ENCODE measurements at places on chromosomes 3 and 15.

DNA sequence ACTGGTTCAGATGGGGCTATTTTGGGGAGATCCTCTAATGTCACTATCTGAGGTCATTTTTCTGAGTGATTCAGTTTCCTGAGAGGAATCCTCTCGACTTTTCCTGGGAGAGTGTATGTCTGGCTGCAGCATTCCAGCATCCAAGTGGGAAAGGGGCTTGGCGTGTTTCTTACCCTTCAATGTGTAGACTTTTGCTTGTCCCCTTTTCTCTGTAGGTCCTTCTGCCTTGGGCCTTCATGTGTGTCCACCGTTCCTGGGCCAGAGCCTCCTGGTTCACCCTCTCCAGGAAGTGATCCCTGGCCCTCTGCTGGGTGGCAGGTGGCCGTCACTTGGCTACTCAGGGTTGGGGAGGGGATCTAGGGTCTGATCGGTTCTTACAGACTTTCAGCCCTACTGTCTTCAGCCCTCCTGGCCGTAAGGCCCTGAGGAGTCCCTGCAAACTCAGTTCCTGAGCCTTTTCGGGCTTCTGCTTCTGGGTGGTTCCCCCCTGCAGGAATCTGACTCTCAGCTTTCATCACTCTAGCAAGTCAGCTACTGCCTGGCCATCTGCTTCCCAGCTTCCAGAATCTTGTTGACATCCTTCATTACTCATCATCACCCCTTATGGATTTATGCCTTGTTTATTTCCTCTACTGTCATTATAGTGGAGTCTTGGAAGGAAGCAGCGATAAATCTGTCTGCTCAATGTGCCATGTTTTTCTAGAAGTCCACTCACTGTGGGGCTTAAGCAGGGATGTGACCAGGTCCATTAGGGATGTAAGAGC, 36.5 kb downstream of the GOLGA6L10 start:
- no peak for DNase-seq

- DNase-seq = no peak
Observed at GRCh38 chr15:80072285-80072994, 13.0 kb downstream of the ZFAND6 start.

GRCh38 chr3:107236655-107237337, 140.4 kb upstream of the CCDC54 start:
- DNase-seq = no peak

DNA sequence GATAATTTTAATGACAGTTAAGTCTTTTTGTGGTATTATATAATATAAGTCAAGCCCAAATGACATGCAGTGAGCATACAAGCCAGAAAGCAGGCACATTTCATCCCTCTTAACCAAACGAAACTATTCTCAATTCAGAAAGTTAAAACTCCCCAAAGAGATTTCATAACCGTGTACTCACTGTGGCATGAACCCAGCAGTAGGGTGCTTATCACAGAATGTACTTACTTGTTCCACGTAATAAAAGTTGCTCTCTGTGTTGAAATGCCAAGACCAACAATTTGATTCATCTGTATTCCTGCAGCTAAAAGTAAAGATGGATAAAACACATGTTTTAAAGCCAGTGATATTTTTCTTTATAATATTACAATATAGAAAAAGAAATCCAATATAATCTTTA, 12.1 kb downstream of the GK5 start:
- DNase-seq = no peak

GRCh38 chr15:31472636-31473384, 146.2 kb downstream of the KLF13 start:
- no peak for DNase-seq

GRCh38 chr3:186456731-186457191, 87.4 kb downstream of the CRYGS start:
- no peak for DNase-seq

- no peak for DNase-seq
Observed at GRCh38 chr15:52020221-52021085, 1.4 kb downstream of the MAPK6 start.

GRCh38 chr3:129476586-129476985, 36.6 kb downstream of the IFT122 start:
- DNase-seq = no peak

DNA sequence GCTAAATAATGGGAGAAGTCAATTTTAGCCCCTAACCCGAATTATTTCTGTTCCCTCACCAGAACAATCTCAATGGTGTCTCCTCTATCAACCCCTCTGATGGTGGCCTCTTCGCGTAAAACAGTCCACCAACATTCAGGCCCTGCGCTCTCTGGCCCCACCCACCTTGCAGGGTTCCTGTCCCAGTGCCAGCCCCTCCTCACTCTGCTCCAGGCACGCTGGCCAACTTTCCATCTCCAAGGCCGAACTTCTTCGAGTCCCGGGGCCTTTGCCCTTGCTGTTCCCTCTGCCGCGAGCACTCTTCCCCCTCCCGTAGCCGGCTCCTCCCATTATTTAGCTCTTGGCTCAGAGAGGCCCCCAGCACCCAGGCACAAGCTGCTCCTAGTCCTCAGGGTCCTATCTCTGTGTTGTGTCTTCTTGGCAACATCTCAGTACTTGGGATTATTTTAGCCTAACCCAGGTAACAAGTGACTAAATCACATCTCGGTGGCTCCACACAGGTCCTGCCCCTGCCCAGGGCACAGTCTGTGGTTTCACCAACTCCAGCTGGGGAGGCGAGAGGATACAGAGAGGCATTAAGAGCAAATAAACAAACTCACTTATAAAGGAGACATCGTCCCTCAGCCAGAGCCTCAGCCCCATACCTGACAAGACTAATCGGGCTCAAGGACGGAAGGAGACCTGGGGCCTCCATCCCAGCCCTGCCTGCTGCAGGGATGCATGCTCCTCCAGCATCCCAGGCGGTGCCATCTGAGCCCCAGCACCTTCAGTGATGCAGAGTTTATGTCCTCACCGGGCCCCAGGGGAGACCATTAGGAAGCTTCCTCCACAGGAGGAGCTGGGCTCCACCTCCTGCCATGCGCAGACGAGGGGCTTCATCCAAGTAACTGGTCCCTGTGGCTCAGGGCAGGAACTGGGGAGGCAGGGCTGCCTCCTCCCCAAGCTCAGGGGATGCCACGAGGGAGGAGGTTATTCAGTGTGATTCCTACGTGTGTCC, 19.7 kb upstream of the IQSEC1 start:
- no peak for DNase-seq

GRCh38 chr15:70339571-70340493, 242.1 kb upstream of the TLE3 start:
- DNase-seq = no peak

DNA sequence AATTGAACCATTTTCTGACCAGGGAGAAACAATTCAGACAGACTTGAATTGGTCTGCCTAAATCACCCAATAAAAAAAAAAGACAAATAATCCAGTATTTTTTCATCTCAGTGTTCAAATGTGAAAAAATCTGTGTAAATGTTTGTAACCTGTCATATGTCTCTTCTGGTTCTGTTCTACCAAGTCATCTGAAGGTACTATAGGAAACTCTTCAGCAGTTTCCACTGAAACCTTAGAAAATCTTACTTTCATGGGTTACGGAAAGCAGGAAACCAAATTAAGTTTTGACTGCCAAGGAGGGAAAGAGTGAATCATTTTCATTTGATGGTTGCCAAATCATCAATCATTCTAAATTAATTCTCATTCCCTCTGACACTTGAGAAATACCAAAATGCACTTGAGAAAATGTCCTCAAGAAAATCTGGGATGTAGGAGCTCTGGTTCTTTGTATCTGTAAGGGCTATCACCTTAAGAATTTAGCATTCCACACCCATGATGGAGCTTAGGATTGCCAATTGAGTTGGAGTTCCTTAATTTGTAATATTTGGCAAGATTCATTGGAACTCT, 278.2 kb upstream of the KCNH8 start:
- DNase-seq = no peak

DNA sequence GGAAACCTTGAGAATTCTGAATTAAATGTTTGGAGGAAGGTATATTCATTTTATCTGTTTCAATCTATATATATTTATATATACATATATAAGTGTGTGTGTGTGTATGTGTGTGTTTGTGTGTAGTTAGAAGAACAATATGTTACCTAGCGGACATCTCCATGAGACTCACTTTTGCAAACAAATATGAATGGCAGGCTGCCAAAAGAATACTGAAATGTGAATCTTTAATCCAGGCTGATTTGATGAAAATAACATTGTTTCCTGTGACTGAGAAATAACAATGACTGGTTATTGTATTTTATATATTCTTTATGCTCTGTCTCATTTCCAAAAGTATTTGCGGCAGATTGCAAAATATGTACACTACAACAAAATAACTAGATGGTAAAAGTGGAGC, 255.5 kb upstream of the TGFBR2 start:
- DNase-seq = no peak

DNA sequence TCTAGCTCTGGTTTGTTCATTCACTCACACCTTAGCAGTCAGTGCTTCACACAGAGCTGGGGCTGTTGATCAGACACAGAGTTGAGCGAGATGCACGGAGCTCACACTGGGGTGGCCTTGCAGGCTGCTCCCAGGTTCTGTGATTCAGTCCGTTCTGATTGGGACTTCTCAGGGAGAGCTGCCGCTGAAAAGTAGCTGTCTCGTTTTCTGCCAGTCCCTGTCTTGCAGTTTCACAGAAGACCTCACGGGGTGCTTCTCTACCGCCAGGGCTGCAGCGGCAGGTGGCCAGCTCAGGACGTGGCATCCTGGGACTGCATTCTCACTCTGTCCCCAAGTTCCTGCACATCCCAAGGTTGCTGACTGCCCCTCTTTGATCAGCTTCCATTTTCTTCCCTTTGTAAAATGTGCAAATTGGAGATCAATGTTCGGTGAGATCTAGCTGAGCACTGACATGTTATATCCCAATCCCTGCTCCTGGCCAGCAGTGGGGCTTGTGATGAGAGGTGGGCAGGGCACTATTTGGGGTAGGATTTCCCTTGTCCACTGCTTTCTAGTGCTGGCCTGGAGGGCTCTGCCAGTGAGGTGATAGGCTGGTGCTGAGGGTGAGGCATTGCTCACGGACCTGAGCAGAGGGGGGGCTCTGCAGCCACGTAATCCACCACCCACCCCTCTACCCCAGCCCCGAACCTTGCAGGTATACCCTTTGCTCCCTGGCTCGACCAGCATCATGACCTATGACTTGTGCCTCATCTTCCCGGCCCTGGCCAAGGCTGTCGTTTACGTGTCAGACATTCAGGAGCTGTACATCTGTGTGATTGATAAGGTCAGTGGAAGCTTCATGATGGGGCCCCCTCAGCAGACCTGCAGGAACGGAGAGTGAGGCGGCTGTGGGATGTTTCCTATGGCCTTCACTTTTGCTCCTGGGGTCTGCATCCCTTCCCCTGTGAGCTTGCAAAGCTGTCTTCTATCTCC, 5.3 kb upstream of the TXNRD3 start:
- DNase-seq = no peak

DNA sequence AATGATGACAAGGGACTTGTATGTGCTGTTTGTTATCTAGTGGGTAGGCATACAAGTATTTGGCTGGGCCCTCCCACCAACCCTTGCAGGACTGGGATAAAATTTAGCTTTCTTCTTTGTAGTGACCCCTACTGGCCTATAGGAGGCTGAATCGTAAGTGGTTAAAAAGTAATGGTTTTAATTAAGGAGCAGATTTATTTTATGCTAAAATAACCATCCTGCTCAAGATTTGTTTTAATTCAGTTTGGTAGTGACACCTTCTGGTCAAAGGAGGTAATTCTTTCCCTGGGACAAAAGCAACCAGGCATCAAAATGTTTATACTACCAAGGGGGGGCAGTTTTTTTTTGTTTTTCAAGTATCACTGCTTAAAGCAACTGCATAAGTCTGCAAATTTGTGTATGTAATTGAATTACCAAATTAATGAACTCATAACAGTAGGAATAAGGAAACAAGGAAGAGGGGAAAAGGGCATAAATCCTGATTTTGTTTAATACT, 70.7 kb downstream of the TOP2B start:
- no peak for DNase-seq

GRCh38 chr3:61684386-61684785, 123.0 kb downstream of the PTPRG start:
- DNase-seq = no peak

DNA sequence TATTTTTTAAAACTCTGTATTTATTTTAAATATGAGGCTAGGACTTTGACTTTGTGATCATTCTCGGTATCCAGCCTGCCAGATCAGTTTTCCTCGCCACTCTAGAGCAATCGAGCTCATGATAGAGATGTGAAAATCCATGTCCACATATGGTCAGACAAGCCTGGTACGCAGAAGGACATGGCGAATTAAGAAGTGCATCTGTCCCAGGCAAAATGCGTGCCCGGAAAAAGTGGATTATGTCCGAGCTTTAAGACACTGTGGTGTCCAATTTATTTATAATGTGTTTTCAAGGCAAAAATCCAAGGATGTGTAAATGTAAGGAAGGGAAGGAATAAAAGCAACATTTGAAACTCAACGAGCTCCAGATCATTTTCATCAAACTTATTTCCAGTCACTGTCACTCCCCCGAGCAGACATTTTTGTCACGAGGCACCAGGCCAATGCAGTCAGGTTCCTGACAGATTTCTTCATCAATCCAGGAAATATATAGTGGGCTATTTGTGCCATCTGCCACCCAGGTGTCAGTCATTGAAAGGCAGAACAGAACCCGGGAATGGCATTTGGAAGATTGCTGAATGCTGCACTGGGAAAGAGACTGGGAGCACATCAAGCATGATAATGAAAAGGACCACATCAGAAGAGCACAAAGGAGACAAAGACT, 825.7 kb downstream of the SQOR start:
- no peak for DNase-seq

DNA sequence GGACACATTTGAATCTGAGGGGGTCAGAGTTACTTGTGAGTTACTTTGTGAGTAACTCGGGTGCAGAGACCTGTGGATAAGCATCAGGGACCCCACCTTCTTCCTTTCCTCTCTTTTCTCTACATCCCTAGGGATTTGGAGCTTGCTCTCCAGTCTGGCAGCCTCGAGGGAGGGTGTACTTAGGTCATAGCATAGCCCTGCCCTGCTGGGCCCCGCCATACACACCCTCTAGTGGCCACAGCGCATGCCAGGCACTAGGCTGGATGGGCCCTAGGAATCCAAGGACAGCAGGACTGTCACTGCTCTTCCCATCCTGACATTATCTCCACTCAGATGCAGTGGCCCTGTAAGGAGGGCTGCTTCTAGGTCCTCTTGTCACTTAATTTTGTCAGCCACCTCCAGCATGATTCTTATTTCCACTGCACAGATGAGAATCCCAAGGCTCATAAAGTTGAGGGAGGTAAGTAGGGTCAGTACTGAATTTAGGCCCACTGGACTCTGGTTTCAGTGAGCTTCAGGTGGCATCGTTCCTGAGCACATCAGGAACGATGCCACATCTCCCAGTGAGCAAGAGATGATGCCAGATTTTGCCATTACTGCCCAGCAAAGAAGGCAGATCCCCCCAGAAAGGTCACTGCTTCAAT, 3.6 kb upstream of the SMAD6 start:
- peak; percentile 71 for DNase-seq

DNA sequence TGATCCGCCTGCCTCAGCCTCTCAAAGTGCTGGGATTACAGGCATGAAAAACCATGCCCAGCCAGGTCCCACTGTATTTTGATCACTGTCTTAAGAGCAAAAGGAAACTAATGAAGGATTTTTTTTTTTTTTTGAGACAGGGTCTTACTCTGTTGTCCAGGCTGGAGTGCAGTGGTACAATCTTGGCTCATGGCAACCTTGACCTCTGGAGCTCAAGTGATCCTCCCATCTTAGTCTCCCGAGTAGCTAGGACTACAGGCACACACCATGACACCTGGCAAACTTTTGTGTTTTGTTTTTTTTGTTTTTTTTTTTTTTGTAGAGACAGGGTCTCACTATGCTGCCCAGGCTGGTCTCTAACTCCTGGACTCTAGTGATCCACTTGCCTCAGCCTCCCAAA, 6.4 kb downstream of the EMC3 start:
- no peak for DNase-seq

All from upper lobe of left lung (tissue), 6 donors.